Urinary bladder (tissue), 4 donors: ENCODE measurements at places on chromosomes 2 and 18. TPM values are rescaled to one million over a fixed set of nuclear protein-coding genes. Genes with fewer than 3 reads are reported as not detected.

MYO7B gene
- 0.51 TPM for polyA plus RNA-seq

SEPTIN10 gene
- polyA plus RNA-seq: 90.2 TPM

ALS2 gene
- polyA plus RNA-seq: 11.0 TPM

GKN1 gene
- 0.47 TPM for polyA plus RNA-seq

TAF4B gene
- polyA plus RNA-seq: 3.5 TPM

MAPK4 gene
- polyA plus RNA-seq: 13.8 TPM

VAPA gene
- 195 TPM for polyA plus RNA-seq
